ENCODE measurements at places on chromosomes 16 and 17.

DNA sequence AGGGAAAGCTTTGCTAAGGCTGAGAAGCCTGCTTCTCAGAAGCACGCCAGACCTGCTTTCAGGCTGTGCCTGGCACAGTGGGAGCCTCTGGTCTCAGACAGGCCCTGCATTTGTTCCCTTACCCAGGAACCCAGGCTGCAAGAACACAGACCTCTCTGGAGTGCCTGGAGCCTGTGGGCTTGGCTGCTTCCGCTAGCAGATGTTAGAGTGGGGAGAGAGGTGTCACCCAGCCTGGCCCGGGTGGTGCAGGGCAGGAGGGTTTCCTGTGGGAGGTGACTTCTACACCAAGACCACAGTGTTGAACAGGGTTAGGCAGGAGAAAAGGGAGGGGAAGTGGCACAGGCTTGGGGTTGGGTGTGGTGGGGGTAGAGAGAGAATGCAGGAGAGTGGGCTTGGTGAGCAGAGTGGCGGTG lies 35.8 kb upstream of the ADGRG1 start:
- ATAC-seq: no peak

GRCh38 chr17:80729761-80730160 lies 185.1 kb downstream of the RPTOR start:
- ATAC-seq: no peak

DNA sequence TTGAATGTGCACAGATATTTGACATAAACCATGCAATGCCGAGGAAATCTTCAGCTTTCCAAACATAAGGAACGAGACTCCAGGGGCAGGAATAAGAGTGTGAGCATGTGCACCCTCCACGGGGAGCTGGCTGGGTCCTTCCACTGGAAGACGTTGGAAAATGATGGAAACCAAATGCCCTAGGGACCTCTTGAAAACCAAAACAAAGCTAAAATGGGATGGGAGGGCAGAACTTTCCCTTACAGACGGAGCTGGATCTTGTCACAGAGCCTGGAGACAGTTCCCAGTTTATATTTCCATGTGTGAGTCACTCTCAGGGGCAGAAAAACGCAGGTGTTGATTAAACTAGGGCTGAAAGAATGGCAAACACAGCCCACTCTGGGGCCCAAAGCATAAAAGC lies 34.4 kb upstream of the DNAH17 start:
- ATAC-seq: peak; percentile 28

DNA sequence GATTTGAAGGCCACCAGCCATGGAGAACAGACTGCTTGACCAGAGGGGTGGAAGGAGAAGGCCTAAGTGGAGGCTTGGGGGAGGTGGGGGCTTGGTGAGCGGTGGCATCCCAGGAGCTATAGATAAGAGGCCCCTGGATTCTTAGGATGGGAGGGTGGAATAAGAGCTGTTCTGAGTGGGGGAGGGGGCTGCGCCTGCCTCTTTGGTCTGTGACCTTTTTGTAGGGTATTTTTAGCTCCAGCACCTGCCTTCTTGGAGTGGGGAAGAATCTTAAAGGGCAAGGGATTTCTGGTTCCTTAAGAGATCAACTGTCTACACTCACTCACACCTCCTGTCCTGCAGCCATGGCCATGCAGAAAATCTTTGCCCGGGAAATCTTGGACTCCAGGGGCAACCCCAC lies 567 bp downstream of the ENO3 start:
- ATAC-seq: no peak

DNA sequence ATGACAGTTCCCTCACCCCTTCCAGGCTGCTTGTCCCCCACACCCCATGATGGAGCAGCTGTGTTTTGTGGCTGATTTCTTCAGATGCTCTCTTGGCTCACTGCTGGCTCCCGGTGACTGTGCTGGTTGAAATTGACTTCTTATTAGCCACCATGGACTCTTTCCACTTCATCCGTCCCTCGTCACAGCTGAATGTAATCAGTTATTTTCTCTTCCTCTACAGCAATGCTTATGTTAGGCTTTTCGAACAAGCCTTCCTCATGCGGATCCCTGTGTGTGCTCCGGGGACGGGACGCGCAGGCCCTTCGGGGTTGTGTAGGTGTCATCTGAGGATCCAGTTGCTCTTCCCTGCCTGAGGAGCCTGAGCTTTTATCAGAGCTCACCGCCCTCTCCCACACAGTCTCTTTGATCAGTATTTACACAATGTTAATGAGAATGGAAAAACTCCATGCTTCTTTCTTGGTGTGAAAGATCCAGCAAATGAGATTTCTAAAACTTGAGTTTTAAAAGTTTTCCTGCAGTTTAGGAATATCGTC lies 87.5 kb downstream of the RPTOR start:
- ATAC-seq: peak; percentile 52

- no peak for ATAC-seq
Observed at GRCh38 chr17:76048711-76049110, 21.6 kb upstream of the EVPL start.

- no peak for ATAC-seq
Observed at GRCh38 chr16:57870753-57871454, 68.6 kb upstream of the KIFC3 start.

GRCh38 chr16:69712914-69713581 lies 13.3 kb downstream of the NQO1 start:
- ATAC-seq: peak; percentile 13

GRCh38 chr16:73915140-73915539 lies 381.5 kb upstream of the PSMD7 start:
- ATAC-seq: no peak

GRCh38 chr17:28369684-28370034 lies 448 bp downstream of the VTN start:
- ATAC-seq: no peak

GRCh38 chr17:4818276-4818675 lies 11.3 kb downstream of the PLD2 start:
- no peak for ATAC-seq

- peak; percentile 76 for ATAC-seq
Observed at GRCh38 chr17:31067691-31068184, 27.0 kb upstream of the NF1 start.

GRCh38 chr16:19017179-19017578 lies 33.4 kb downstream of the TMC7 start:
- no peak for ATAC-seq

GRCh38 chr16:16021020-16021419 lies 71.6 kb downstream of the ABCC1 start:
- no peak for ATAC-seq

- no peak for ATAC-seq
Observed at GRCh38 chr16:69706256-69706974, 19.9 kb downstream of the NQO1 start.

GRCh38 chr16:28161626-28162025 lies 50.1 kb downstream of the XPO6 start:
- ATAC-seq: no peak

DNA sequence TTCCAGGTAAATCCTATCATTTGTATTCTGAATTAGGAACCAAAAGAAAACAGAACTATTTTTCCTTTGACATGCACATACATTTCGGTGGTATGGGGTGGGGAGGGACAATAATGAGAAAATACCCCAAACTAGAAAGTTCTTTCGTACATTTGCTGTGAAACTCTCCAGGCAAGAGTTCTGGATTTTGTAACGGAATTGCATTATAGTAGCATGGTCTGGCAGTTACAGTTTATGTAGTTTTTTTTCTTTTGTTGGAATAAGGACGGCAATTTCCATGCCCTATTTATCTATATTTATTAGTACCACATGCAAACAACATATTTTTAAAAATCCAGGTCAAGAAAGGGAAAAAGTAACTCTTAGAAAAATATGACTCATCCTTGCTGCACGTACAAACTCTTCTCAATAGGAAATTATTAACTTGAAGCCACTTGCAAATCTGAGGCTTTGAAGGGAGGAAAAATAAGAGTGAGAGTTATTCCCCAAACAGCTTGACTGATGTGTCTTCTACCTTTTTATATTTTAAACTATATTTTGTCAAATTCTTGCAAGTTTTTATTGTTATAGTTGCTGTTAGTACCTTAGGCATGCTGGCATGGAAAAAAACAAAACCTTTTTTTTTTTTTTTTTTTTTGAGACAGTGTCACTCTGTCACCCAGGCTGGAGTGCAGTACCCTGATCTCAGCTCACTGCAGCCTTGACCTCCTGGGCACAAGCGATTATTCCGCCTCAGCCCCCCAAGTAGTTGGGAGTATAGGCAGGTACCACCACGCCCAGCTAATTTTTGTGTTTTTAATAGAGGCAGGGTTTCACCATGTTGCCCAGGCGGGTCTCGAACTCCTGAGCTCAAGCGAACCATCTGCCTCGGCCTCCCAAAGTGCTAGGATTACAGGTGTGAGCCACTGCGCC lies 69.3 kb downstream of the WWP2 start:
- ATAC-seq: no peak

DNA sequence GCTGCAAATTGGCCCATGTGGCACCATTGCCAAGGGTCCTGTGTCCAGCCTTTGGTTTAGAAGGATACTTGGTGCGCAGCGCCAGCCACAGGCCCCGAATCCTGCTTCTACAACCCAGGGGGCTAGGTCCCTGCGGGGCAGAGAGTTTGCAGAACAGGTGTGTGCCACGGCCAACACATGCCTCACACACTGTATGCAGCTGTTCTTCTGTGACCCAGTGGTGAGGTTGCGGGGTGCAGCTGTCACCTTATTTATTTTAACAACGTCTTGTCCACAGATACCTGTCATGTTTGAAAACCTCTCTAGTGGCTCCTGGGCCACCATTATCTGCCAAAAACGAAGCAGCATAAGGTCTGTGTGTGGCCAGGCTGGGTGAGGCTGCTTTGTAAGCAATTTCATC lies 11.6 kb downstream of the CBFA2T3 start:
- no peak for ATAC-seq
